ENCODE measurements at places on chromosomes 3 and 15. TPM values are rescaled to one million over a fixed set of nuclear protein-coding genes. Genes with fewer than 3 reads are reported as not detected.

DNA sequence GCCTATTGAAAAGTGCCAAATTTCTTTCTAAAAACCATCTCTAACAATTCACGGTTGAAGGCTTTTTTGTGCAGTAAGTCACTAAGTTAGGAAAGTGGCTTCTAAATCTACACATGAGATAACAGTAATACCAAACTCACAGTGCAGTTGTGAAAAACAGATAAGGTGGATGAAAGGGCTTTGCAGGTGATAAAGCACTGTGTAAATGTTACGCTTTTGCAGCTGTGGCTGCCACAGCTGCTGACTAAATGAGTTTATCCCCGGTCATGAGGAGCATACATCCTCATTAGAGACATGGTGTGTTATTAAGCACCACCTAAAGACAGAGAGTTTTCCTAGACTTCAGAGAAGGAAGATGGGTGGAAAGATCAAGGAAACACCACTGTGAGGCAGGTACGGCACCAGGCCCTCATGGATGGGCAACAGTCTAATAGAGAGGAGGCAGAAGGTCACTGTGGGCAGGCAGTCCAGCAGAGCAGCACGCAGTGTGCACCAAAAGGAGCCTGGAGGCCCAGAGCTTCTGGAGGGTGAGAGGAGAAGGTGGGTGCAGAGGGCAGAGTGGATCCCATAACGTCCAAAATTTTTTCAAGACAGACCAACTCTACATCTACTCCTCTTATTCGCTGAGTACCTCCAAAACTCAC is 68.5 kb downstream of the FMN1 start:
- DNase-seq, result no peak

Gene RASGRP1
- total RNA-seq, result 36.9 TPM

Gene ISLR
- 0.26 TPM for total RNA-seq

GRCh38 chr15:53811530-53811929 is 52.1 kb upstream of the WDR72 start:
- DNase-seq, result no peak

DNA sequence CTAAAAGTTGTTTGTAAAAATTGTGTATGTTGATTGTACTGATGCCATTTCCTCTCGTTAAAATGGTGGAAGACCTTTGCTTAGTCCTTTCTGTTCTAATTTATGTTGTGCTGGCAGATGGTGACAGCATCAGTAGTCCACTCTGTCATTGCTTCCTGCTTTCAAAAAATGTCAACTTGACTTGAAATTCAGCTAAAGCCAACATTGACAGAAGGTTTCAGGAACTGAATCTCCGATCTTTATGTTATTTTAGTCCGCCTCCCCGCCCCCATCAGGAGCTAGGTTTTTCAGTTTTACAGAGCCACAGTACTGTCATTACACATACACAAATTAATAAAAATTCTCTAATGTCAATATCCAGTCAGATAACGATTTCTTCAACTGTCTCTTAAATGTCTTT is 1.5 kb downstream of the CEP63 start:
- DNase-seq, result no peak

DNA sequence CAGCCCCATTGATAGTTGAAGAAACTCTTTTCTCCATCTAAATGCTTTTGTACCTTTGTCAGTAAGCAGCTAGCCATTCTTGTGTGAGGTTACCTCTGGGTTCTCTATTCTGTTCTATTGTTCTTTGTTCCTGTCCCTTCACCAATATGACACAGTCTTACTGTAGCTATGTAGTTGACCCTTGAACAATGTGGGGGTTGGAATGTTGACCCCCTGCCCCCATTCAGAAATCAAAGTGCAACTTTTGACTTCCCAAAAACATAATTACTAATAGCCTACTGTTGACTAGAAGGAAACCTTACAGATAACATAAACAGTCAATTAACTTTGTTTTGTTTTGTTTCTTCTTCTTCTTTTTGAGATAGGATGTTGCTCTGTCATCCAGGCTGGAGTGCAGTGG is 18.7 kb downstream of the KLHL18 start:
- no peak for DNase-seq

Gene CD80
- total RNA-seq, result 6.2 TPM

Gene PCSK6
- 0.65 TPM for total RNA-seq

Gene FETUB
- total RNA-seq, result not detected

DNA sequence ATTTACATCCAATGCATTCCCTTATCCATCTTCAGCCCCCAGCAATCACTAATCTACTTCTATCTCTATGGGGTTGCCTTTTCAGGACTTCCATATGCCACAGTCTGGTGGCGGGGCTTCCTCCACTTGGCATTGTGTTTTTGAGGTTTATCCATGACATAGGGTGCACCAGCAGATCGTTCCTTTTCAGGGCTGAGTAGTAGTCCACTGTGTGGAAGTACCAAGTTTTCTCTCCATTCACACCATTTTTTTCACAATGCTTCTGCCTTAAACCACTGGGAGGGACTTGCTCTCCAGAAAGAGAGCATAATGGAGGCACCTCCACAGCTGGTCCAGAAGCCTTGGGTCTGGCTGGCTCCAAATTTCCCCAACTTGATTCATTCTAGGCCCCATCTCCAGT is 144.0 kb upstream of the IQSEC1 start:
- DNase-seq, result no peak

DNA sequence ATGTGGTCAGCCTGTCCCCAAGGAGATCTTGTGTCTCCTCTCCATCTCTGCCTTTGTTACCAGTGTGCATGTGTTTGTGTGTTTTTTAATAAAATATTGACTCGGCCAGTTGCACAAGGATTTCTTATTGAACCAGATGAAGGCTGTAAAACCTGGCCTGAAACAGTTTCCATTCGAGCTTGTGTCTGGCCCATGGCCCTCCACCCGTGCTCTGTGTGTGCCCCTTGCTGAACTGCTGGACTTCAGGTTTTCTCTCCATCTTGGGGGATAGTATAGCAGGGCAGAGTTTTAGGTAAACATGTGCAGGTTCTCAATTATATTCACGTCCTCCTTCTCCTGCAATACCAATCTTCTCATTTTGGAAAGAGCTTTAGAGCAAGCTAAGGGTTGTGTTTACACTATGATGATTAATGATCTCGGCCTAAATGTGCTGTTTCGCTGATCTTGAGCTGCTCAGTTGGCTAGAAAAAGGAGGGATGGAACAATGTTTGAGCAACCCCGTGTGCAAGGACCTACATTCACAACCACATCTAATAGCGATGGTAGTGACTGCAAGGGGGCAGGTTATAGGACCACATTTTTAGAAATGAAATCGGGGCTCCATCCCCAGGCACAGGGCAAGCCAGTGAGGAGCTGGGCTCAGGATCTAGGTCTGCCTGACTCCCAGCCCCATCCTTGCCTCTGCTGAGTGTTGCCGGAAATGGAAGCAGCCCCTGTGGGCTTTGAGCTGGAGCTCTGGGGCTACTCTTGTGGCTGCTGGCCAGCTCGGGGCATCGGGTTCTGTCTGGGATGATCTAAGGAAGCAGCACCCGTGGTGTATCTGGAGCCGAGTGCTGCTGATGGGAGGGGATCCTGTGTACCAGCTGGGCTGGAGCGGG is 47.7 kb downstream of the CMTM6 start:
- no peak for DNase-seq
